Stimulated activated CD4-positive, alpha-beta T cell treated with anti-CD3 and anti-CD28 coated beads, Interleukin-1b, Interleukin-23, amount 100 ng/mL, for 4 hours (primary cell): ENCODE measurements at places on chromosomes 4 and X.

- DNase-seq, result no peak
These were observed 12.8 kb upstream of the SLITRK4 start for GRCh38 chrX:143648705-143649104.

GRCh38 chrX:44025555-44025954, 52.4 kb upstream of the NDP start:
- DNase-seq, result no peak

GRCh38 chr4:128698386-128698785, 111.1 kb upstream of the JADE1 start:
- DNase-seq, result no peak

GRCh38 chr4:183030309-183030708, 68.7 kb upstream of the WWC2 start:
- no peak for DNase-seq

- no peak for DNase-seq
These were observed 736.7 kb upstream of the PRKX start for GRCh38 chrX:4450177-4450576.

GRCh38 chr4:24032371-24032989, 142.6 kb upstream of the PPARGC1A start:
- DNase-seq, result no peak

DNA sequence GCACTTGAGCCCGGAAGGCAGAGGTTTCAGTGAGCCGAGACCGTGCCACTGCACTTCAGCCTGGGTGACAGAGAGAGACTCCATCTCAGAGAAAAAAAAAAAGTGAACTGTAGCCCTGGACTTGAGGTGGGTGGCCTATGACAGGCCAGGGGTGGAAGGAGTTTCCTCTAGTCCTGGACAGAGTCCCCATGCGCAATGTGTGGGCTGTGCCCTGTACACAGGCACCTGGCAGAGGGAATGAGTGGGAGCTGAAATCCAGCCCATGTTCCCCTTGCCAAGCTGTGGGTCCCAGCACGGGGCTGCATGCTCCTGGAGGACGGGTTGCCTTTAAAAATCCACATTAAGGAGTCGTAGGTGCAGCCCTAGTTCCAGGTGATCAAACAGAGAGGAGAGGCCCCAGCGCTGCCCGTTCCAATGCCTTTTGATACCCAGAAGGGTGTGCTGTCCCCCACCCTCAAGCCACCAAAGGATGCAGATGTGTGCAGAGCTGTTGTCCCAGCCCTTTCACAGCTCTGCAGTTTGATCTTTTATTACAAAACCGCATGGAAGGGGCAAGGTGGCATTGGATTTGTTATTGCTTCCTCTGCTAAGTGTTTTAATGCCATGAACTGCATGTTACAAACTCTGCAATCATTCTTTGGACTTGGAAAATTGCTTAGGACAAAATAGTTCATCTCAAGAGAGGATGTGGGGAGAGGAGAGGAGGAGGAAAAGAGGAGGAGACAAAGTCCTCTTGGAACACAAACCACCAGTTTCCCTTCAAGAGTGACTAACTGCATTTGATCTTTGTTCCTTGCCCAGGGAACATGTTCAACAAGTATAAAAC, 38.0 kb upstream of the PDK3 start:
- DNase-seq, result no peak

GRCh38 chrX:46587753-46588171, 14.2 kb downstream of the CHST7 start:
- no peak for DNase-seq

DNA sequence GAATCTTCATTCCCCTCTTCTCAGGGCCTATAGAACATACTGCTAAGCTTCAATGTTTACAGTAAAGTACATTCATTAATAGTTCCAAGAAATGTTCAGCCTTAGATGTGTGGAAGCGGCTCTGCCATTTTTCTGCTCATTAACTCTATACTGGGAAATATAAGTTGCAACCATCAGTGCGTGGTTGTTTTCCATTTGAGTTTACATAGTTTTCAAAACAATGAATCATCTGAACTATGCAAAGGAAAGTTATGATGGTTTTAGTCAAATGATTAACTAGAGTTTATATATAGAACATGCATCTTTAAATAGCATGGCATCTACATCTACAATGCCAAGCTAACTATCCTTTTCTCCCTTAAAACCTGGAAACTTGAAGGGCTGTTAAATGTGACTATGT, 29.6 kb downstream of the LEF1 start:
- no peak for DNase-seq

- DNase-seq, result no peak
These were observed 26.7 kb upstream of the C1QTNF7 start for GRCh38 chr4:15400981-15401671.

DNA sequence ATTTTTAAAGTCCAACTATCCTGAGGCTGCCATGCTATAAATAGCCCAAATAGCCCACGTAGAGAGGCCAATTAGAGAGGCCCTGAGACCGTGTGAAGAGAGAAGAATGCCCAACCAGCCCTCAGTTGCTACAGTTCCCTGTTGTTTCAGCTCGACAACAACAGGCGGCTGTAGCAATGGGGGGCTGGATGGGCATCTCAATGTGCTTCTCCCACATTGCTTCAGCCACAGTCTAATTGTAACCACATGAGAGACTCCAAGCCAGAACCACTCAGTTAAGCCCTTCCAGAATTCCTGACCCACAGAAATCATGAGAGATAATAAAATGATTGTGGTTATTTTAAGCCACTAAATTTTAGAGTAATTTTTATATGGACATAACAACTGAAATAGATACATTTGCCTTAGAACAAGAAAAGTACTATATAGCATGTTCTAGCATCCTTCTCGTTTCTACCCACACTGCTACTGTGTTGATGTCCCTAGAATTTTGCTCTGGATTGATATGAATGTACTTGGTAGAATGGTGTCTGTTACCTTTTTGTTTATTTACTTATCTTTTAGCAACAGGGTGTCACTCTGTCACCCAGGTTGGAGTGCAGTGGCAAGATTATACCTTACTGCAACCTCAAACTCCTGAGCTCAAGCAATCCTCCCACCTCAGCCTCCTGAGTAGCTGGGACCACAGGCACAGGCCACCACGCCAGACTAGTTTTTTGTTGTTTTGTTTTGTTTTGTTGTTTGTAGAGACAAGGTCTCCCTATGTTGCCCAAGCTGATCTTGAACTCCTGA, 436.4 kb downstream of the BCOR start:
- DNase-seq, result no peak
